ENCODE measurements at places on chromosomes 1 and 21. TPM values are rescaled to one million over a fixed set of nuclear protein-coding genes. Genes with fewer than 3 reads are reported as not detected.

EVI5 gene
- 3.0 TPM for total RNA-seq

NPHS2 gene
- total RNA-seq: not detected

PLA2G2F gene
- not detected for total RNA-seq

KCNH1 gene
- 2.8 TPM for total RNA-seq

AQP10 gene
- total RNA-seq: not detected

ADGRL4 gene
- total RNA-seq: not detected

CDK18 gene
- total RNA-seq: 1.2 TPM

Measured in M059J (cell line).